HuH-7.5 (cell line): ENCODE measurements at places on chromosomes 6 and 20.

DNA sequence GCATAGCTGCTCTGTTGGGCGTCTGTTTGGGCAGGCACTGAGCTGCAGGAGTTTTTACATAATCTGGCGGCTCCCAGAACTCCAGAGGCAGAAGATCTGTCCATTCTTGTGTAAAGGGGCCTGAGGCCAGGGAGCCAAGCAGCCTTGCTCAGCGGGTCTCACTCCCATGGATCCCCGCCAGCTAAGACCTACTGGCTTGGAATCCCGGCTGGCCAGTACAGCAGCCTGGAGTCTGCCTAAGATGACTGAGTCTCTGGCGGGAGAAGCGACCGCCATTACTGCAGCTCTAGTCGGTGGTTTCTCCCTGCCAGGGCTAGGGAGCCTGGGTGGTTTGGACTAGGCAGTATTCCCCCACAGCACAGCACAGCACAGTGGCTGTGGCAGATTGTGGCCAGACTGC lies 268.4 kb upstream of the SYNCRIP start:
- DNase-seq: no peak

DNA sequence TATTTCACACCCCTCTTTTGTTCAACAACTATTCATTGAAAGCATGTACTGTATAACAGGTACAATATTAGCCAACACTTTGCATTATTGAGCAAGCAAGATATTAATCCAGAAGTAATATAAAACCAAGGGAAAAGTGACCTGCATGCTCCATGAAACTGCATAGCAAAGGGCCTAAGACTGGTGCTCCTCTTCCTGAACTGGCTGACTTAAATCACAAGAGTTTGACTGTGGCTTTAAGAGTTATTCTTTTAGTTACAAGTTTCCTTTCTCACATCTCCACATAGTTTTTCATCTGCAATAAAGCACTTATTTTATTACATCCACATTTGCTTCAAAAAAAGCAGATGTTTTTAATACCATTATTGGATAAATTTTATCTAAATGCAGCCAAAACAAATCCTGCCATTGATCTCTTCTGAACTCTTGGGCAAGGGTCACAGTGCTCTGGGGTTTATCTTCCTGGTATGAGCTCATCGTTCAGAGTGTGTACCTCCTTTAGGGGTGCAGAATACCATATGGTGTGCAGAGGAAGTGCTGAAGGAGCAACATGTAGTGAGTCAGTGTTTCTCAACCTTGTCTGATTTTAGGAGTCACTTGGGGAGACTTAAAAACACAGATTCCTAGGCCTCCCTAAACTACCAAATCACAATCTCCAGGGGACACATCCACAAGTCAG lies 1225.9 kb upstream of the MAP3K7 start:
- no peak for DNase-seq

DNA sequence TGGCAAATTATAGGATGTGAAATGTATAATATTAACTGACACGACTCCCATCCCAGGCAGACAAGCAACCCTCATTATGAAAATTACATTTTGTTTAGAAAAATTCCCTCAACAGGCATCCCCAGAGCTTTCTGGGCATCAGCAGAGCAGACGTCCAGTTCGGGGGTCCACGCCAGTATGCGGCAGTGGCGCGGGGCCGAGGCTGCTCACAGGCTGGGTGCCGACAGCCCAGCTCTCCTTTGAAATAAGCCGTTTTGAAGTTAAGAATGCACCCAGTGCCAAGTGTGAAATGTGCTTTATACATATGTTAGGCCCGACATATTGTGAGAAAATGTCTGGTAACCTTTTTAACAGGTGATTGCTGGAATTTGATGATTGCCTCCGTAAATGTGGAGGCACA lies 50.4 kb downstream of the RPP40 start:
- no peak for DNase-seq

- DNase-seq: no peak
Measured at GRCh38 chr6:41022294-41022693, 16.7 kb downstream of the UNC5CL start.

DNA sequence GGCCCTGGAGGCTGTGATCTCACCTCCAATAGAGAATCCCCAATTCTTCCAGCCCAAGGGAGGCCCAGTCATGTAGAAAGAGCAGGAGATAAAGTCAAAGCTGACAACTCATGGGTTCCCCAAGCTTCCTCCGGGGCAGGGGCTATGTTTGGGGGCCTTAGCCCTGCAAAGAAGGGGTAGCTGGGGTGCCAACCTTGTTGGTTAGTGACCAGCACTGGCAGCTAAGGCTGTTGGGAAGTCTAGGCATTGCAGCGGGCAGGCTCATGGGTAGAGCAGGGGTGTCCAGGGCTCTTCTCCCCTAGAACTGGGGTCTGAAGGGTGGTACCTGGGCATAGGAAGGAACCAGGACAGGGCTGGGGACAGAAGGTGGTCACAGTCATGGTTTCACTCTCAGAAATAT lies 36.4 kb downstream of the TGM2 start:
- no peak for DNase-seq

DNA sequence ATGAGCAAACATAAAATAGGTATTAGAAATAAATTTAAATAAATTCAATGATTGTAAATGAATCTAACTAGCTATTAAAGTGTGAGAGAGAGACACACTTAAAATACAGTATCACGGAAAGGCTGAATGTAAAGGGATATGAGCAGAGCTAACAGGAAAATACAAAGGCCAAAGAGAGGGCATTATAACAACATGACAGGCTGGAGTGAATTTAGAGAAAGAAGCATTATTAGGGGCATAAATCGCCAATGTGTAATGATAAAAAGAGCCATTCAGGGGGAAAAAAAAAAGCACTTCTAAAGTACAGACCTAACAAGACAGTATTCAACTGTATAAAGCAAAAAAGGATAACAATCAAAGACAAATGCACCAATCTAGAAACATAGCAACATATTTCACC lies 28.1 kb downstream of the DACT2 start:
- DNase-seq: no peak

DNA sequence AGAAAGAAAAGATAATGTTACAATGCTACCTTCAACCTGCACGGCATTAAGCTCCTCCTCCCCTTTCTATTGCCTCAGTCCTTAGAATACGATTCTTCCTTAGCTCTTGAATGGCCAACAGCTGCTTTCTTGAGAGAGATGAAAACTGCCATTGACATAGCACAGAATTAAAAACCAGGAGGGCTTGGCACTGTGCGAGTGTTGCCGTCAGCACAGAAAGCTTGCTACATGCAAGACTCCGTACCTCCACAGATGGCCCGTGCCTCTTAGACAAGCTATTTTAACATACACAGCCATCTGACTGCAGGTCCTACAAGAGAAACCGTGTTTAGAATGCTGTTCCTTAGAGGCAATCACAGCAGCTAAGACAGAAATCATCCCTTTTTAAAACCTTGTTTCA lies 51.7 kb downstream of the ALDH5A1 start:
- DNase-seq: no peak

- DNase-seq: no peak
Measured at GRCh38 chr6:1094306-1094705, 217.6 kb upstream of the FOXQ1 start.

- no peak for DNase-seq
Measured at GRCh38 chr6:13412639-13413465, 74.5 kb downstream of the GFOD1 start.

DNA sequence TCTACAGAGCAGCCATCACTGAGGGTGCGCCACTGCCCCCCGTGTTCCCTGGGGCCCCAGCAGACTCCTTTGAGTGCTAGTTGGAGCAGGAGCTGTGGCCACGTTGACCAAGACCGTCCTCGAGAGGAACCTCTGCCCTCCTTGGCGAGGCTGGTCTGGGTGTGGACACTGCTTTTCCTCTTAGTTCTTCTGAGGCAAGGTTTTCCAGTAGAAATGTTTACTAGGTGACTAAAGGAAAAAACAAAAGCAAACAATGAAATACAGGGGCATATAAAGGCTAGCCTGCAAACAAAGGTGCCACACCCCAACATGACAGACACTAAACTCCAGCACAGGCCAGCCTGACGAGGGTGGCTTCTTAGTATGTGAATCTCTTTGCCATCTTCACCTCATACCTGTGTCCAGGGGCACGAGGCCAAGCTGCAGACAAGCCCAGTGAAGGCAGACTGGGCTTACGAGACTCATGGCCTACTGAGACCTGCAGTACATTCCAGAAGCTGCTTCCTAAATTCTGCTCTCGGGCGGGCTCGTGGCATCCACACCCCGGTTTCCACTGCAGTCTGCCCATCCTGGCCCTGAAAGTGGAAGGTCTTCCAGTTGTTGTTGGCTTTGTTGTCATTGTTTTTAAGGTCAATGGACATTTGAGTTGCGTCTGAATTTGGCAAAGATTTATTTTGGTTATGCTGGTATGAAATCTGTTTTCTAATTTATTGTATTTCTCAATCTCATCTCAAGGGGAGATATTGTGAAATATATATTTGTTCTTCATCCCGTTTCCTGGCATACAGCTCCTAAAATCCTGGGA lies 39.2 kb downstream of the FAM50B start:
- DNase-seq: no peak
